ENCODE measurements at places on chromosomes 1 and 21. TPM values are rescaled to one million over a fixed set of nuclear protein-coding genes. Genes with fewer than 3 reads are reported as not detected.

DNA sequence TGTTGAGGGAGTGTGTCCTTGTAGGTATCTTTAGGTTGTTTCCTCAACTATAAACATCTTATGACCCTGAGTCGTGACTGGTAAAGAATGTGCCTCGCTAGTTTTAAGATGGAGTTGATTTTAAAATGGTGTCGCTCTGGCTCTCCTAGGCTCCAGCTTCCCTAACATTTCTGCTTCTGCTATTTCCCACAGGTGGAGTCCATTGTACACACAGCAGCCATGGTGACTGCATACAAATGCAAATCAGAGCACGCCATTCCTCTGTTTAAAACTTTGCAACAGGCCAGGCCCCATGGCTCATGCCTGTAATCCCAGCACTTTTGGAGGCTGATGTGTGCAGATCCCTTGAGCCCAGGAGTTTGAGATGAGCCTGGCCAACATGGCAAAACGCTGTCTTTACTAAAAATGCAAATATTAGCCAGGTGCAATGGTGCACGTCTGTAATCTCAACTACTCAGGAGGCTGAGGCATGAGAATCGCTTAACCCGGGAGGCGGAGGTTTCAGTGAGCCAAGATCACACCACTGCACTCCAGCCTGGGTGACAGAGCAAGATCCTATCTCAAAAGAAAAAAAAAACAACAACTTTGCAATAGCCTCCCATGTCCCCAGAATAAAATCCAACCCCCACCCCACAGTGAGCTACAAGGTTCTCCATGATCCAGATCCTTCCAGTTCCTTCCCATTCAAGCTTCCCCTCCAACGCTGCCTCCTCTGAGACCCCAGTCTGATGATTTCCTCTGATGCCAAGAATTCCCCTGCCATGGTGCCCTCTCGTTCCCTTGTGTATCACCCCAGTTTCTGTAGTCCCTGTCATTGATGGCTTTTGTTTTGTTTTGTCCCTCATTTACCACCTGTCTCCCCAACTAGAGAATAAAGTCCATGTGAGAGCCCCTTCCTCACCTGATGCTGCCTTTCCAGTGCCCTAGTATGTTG is 36.9 kb upstream of the KLHDC7A start:
- H3K36me3 ChIP-seq: no peaks in the 10 kb centered on the region
- H3K4me3 ChIP-seq: no peak overlapping the region
- peaks cover 2% of the 10 kb centered on the region for H3K4me1 ChIP-seq
- no peak overlapping the region for H3K27ac ChIP-seq

GRCh38 chr1:202207292-202207691 is 13.7 kb downstream of the LGR6 start:
- peaks cover 5% of the 10 kb centered on the region for H3K27me3 ChIP-seq
- H3K4me1 ChIP-seq: peaks cover 10% of the 10 kb centered on the region
- no peak for DNase-seq
- no peak overlapping the region for H3K27ac ChIP-seq

GRCh38 chr21:45427331-45428271 is 22.6 kb downstream of the COL18A1 start:
- peak overlapping the region; percentile 83 for H3K27ac ChIP-seq
- H3K4me3 ChIP-seq: no peak overlapping the region
- DNase-seq: no peak
- H3K4me1 ChIP-seq: peaks cover 44% of the 10 kb centered on the region
- H3K36me3 ChIP-seq: no peaks in the 10 kb centered on the region

DNA sequence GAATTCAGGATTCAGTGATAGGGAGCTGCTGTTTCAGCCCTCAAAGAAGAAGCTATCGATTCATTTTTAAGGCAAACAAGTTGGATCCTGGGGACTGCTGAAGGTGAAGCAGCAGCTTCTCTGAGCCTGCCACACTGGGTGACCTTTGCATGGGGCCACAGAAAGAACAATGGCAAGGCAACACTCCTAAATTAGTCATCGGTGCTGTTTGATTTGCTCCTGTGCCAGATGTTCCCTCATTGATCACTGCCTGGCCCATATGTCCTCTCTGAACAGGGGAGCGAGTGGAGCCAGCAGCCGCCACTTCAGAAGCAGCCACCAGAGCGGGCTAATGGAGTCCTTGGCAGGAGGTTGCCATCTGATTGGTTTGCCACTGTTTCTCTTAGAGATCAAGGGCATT is 391.5 kb downstream of the NTNG1 start:
- H3K4me3 ChIP-seq: no peak overlapping the region
- no peak for DNase-seq
- no peak overlapping the region for H3K27ac ChIP-seq
- H3K4me1 ChIP-seq: peaks cover 21% of the 10 kb centered on the region

DNA sequence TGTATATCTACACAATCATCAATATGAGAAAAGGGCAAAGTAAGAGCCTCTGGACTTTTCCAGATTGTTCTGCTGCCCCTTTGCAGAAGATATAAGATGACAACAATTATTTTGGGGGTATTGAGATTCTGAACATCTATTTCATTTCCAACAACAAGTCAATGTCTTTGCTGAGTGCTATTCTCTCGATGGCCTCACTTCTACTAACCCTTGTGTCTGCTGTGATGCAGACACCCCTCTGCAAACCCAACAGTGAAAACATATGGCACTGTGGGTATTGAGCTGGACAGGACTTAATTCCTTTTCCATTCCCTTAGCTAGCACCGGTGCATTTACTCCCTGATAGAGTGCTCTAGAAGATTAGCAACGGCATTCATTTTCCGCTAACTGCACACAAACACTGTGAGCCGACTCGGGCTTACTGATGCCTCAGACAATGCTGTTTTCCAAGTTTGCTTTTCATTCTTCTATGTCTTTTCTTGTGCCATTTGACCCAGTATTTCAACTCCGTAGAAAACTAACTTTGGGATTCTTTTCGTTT is 33.4 kb upstream of the SMYD2 start:
- no peak overlapping the region for H3K27ac ChIP-seq
- H3K4me3 ChIP-seq: no peak overlapping the region
- H3K27me3 ChIP-seq: no peaks in the 10 kb centered on the region
- H3K4me1 ChIP-seq: peaks cover 2% of the 10 kb centered on the region
- DNase-seq: no peak

GRCh38 chr21:44932408-44933181 is 7.2 kb upstream of the SLX9 start:
- H3K36me3 ChIP-seq: no peaks in the 10 kb centered on the region
- no peak overlapping the region for H3K27ac ChIP-seq

DNA sequence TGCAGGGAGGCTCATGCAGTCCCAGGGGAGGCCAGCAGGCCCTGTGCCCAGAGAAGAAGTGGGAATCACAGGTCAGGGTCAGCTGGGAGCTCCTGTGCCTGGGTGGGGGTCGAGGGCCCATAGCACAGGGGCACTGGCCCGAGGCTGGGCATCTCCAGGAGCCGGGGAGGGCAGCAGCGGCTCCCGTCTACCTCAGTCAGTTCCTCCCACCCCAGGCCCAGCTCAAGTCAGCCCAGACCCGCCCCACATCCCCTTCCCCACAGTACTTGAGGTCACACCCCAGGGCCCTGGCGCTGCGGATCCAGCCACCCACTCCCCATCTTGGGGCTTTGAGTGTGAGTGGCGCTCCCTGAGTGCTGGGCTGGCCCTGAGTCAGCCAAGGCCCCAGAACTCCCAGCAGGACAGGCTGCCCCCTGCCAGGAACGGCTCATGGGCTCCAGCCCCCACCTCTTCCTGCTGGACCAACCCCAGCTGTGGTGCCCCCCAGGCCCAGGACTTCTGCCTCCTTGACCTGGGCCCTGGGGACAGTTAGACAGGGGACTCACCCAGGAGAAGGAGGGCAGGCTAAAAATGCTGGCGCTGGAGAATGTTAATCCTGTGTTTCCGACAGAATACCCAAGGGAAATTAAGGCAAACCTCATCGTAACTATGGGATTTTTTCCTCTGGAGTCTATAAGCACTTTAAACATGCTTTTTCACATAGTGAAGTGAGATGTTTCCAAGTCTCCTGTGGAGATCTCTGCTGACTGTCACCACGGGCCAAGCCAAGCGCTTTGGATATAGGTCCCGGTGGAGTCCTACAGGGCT is 68.8 kb upstream of the COL6A1 start:
- peaks cover 15% of the 10 kb centered on the region for H3K4me1 ChIP-seq
- H3K27me3 ChIP-seq: no peaks in the 10 kb centered on the region
- H3K27ac ChIP-seq: no peak overlapping the region
- DNase-seq: no peak
- no peaks in the 10 kb centered on the region for H3K36me3 ChIP-seq

GRCh38 chr1:221863635-221864034 is 121.7 kb upstream of the DUSP10 start:
- H3K27me3 ChIP-seq: no peaks in the 10 kb centered on the region
- no peaks in the 10 kb centered on the region for H3K4me1 ChIP-seq
- no peak overlapping the region for H3K4me3 ChIP-seq

GRCh38 chr1:10909697-10910680 is 102.5 kb upstream of the TARDBP start:
- no peaks in the 10 kb centered on the region for H3K27me3 ChIP-seq
- peaks cover 6% of the 10 kb centered on the region for H3K4me1 ChIP-seq
- H3K36me3 ChIP-seq: no peaks in the 10 kb centered on the region
- DNase-seq: no peak

GRCh38 chr1:5664906-5665875 is 327.0 kb downstream of the NPHP4 start:
- DNase-seq: no peak
- H3K4me3 ChIP-seq: no peak overlapping the region
- peaks cover 35% of the 10 kb centered on the region for H3K27me3 ChIP-seq
- H3K36me3 ChIP-seq: no peaks in the 10 kb centered on the region
- no peak overlapping the region for H3K27ac ChIP-seq
- no peaks in the 10 kb centered on the region for H3K4me1 ChIP-seq

DNA sequence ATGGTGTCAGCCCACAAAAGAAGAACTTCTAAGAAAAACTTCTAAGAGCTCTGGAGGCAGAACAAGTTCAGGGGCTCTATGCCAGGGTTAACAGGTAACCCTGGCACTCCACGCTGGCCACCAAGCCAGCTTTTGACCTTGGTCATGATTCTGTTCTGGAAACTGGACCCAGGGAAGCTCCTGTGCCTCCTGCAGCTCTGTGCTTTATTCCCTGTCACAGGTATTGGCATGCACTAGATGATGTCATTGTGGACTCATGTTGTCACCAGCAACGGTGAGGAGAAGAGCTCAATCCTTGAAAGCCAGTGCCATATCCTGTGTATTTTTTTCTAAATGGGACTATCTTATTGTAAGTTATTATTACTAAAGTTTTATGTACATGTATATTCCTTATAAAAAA is 56.7 kb upstream of the GCLM start:
- DNase-seq: no peak
- no peaks in the 10 kb centered on the region for H3K36me3 ChIP-seq
- H3K27ac ChIP-seq: no peak overlapping the region
- no peak overlapping the region for H3K4me3 ChIP-seq
- H3K27me3 ChIP-seq: no peaks in the 10 kb centered on the region

DNA sequence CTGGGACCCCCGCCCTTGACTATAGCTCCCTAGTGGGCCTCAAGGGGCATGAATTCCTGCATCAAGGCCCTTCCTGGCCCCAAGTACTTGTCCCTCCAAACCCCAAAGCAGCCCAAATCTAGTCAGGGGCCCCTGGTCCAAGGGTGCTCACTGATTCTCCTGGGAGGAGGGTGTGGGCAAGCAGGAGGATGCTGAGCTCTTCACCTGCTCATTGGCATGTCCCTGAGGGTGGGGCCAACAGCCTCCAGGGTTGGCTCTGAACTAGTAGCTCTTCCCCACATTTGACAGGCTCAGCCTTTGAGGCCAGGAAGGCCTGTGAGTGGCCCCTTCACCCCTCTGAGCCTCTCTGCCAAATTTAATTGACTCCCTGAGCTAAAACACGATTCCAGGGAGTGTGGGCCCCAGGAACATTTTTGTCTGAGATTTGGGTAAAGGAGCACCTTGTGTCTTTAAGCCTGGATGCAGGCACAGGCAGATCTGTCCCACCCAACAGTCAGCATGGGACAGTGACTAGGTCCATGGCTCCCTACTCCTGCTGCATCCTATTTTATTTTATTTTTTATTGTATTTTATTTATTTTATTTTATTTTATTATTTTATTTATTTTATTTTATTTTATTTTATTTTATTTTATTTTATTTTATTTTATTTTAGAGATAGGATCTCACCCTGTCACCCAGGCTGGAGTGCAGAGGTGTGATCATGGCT is 11.0 kb upstream of the WNT9A start:
- H3K4me3 ChIP-seq: no peak overlapping the region
- H3K27me3 ChIP-seq: peaks cover 32% of the 10 kb centered on the region
- no peak overlapping the region for H3K27ac ChIP-seq
- peaks cover 13% of the 10 kb centered on the region for H3K4me1 ChIP-seq
- no peaks in the 10 kb centered on the region for H3K36me3 ChIP-seq

DNA sequence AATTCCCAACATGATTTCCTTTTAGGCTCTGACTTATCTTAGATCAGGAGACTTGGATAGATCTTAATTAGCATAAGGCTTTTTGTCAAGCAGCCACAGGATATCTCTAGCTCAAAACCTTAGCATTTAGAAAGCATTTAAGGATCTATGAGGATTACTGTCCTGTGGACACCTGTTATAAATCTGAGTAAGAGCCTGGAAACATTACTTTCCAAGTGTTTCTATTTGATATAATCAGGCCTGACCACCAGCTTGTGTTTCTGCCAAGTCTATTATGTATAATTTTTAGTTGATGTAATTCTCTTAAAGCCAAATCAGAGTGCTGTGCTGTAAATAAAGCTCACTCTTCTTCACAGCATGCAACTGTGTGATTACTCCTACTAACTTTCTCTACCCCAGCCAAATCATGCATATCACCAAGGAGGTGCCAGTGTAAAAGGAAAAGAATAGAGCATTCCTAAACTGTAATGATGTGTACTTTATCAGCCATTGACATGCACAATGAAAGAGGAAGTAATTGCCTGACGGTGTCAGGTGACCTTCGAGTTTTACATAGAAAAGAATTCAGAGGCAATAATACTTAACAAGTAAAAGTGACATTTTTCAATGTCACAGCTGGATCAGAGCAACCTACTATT is 309.9 kb upstream of the PRMT6 start:
- no peak overlapping the region for H3K27ac ChIP-seq
- no peaks in the 10 kb centered on the region for H3K36me3 ChIP-seq
- H3K4me3 ChIP-seq: no peak overlapping the region
- DNase-seq: no peak

DNA sequence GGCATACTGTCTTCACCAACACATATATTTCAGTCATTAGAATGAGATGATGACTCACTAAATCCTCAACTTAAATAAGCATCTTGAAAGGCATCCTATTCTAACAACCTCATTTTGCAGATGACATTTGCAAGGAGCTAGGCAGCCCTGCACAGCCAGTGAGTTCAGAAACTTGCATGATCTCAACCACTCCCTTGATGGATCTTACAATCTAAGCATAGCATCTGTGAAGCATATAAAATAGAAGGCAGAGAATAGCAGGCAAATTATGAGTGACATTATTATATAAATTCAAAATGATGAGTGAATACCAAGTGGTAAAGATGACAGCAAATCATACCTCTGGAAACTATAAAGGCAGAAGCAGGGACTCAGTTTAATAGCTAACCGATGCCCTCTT is 31.6 kb downstream of the KRTAP20-3 start:
- no peaks in the 10 kb centered on the region for H3K27me3 ChIP-seq
- DNase-seq: no peak
- no peaks in the 10 kb centered on the region for H3K36me3 ChIP-seq
- no peak overlapping the region for H3K4me3 ChIP-seq
- no peaks in the 10 kb centered on the region for H3K4me1 ChIP-seq

- peak overlapping the region; percentile 48 for H3K27ac ChIP-seq
Measured at GRCh38 chr1:212586206-212587015, 22.1 kb upstream of the ATF3 start.

- H3K4me1 ChIP-seq: no peaks in the 10 kb centered on the region
- no peaks in the 10 kb centered on the region for H3K27me3 ChIP-seq
- H3K4me3 ChIP-seq: no peak overlapping the region
- H3K27ac ChIP-seq: no peak overlapping the region
Measured at GRCh38 chr1:166721145-166721544, 118.1 kb upstream of the POGK start.

ABCA4 gene
- 14.4 TPM for total RNA-seq

TENT5C gene
- 0.23 TPM for total RNA-seq

GPR153 gene
- 25.0 TPM for total RNA-seq

SLC6A9 gene
- 28.4 TPM for total RNA-seq

CLCA4 gene
- total RNA-seq: not detected

SEMA4A gene
- 19.8 TPM for total RNA-seq

DLGAP3 gene
- total RNA-seq: 0.23 TPM

CFHR5 gene
- total RNA-seq: not detected
